Inflammatory macrophage treated with lipopolysaccharide for 4 hours (primary cell): ENCODE measurements at places on chromosomes 16 and 17.

GRCh38 chr16:89009343-89010209 lies 32.6 kb upstream of the CBFA2T3 start:
- DNase-seq = peak; percentile 24

DNA sequence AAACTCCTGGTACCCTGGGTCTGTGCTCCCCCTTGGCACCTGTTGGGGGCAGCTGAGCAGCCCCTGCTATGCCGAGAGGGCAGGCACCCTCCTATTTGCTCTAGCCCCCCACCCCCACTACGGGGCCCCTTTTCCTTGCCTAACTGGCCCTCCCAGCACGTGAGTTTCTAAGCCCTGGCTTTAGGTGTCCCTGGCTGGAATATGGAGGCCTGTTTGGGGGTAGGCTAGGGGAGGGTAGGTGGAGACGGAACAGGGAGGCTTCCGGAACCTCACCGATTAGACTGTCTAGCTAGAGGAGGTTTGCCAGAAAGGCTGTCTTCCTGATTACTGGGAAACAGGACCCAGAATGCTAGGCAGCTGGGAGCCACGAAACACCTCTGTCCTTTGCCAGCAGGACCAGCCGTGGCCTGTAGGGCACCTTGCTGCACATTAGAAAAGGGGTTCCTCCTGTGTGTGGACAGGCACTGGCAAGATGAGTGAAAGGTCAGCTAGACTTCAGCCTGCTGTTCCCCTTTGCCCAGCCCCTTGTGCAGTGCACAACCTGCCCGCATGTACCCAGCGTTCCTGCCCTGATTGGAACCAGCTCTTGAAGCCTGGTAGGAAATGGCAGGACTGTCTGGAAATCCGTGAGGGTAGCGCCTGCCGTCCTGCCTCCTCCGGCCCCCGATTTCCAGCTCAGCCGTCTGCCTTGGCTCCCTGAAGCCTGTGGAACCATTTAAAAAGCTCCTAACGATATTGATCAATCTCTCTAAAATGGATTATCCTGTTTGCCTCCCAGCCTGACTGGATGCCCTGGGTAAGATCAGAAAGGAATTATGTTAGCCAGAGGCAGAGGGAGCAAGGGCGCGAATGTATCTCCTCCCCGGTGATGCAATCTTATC lies 83.4 kb upstream of the GSE1 start:
- DNase-seq = no peak

GRCh38 chr17:17809531-17810083 lies 27.2 kb downstream of the SREBF1 start:
- DNase-seq = no peak

DNA sequence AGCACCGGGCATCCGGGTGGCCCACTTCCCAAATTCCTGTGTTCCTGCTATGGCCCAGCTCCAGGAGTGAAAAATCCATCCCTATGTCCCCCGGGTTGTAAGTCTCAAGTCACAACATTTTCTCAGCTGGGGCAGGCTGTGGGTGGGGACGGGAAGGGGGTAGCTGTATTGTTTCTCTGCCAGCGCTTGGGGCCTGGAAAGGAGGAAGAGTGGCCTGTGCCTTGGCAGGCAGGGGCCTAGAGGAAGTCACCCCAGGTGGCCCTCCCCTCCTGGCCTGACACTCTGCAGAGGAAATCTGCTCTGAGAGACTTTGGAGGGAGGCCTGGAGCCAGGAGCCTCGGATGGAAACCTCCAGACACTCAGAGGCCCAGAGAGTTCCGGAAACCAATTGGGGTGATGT lies 10.6 kb upstream of the SCN4A start:
- DNase-seq = no peak

GRCh38 chr16:19284207-19284606 lies 1.3 kb upstream of the CLEC19A start:
- DNase-seq = no peak

DNA sequence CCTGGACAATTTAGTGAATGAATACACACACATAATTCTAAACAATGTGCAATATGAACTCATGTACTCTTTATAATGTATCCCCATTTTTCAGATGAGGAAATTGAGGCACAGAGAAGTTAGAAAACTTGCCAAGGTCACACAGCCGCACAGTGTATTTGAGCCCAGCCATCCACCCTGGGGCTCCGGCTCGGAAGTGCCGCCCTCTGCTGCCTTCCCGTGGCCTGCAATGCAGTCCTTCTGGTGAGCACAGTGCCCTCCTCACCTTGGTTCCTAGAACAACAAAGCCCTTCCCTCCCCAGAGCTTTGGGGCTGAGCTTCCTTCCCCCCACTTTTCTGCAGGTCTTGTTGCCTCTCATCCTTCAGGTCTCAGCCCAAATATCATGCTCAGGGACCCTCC lies 63.7 kb downstream of the C16orf78 start:
- DNase-seq = no peak

DNA sequence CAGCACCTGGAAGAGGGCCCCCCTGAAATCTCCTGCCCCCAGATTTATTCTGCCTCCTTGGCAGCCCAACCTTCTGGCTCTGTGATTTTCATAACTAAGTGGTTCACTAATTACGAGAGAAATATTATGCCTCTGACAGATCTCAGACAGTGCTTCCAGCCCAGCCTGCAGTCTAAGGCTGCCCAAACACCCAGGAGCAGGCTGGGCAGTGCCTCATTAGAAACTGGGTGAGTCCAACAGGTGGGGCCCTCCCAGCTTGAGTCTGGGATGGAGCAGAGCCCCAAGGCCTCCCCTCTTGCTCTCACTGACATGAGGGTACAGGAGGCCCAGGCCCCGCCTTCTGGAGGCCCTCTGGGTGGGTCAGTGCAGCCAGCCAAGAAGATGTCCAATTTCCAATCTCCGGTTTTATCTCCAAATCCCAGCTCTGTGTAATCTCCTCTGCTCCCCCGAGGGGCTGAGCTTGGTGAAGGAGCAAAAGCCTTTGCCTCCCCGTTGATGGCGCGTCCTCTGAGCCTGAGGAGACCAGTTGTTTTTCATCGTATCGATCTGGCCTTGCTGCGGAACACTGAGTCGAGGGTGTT lies 20.1 kb upstream of the ABCC3 start:
- DNase-seq = no peak

GRCh38 chr16:46562979-46563378 lies 58.2 kb downstream of the SHCBP1 start:
- DNase-seq = no peak

DNA sequence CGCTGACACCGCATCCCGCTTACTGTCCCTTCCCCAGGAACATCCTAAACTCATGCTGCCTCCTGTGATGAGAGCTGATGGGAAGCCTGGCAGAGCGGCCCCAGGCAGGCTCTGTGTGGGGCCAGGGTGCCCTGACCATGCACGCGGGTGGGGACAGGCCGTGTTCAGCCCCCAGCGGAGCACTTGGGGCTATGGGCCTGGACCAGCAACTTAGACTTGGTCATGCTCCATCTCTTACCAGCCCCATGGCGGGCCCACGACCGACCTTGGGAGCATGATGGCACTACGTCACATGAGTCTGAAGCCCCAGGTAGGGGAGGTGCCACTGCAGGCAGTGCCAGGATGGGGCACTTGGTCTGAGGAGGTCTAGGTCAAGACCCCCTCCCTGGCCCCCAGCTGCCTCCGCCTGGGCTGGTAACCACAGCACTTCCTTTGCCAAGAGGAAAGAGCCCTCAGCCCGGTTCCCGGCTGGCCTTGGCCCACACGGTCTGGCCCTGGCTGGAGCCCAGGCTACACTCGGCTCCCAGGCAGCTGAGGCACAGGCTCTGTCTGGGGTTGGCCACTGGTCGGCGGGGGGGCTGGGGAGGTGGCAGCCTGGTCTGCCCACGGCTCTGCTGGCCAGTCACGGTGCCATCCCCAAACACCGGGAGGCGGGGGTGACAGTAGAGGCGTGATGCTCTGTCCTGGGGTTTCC lies 25.7 kb downstream of the BAHCC1 start:
- DNase-seq = no peak

- no peak for DNase-seq
These were observed 13.1 kb downstream of the MPO start for GRCh38 chr17:58267347-58268324.

- peak; percentile 54 for DNase-seq
These were observed 27.2 kb downstream of the CLEC16A start for GRCh38 chr16:10971560-10971961.

DNA sequence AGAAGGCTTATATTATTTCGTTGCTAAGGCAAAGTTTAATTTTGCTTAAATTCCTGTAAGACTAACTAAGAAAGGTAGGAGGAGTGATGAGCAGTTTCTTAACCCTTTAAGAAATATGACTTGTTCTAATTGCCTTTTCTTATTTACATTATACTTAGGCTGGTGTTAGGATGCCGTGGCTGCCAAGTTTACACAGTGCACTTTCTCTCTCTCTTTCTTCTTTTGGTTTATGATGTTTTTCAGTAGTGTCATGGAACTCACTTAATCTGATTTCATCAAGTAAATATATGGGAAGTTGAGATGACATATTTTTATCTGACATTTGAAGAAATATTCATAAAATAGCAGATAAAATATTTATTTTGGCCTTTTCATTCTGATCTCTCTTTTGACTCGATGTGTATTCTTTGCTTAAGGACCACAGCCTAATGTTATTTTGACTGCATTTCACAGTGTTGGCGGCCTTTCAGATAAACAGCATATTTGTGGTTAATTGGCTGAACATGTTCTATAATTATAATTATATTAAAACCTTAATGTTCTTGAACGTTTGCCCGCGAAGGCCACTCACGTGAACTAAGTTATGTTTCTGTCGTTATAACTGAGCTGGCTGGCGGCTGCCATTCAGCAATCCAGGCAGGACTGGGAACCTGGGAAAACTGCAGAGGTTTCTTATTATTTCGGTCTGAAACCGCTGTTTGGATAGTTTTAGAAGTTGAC lies 191.6 kb downstream of the WWOX start:
- no peak for DNase-seq

DNA sequence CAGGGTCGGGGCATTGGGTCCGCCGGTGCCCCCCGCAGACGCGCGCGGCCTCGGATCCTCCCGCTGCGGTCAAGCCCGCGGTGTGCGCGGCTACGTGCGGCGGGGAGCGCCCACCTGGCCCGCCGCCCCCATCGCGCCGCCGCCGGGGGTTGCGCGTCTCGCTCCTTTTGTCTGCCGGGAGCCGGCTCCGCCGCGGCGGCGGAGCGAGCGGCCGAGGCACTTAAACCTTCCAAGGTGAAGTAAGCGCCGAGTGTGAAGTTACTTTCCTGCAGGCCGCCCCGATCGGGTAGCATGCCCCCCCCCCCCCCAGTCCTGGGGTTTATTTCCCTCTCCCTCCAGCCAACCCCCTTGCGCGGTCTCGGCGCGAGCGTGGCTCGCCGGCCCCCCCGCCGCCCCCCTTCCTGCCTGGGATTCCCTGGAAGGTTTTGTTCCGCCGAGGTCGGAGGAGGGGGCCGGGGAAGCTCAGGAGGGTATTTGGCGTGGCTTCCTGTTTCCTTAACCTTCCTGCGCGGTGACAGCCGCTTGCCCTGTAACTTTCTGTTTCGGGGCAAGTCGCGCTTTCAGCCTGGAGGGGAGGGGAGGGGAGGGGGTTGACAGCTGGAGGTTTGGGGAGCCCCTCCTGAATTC lies 56.6 kb upstream of the GSE1 start:
- DNase-seq = peak; percentile 66

DNA sequence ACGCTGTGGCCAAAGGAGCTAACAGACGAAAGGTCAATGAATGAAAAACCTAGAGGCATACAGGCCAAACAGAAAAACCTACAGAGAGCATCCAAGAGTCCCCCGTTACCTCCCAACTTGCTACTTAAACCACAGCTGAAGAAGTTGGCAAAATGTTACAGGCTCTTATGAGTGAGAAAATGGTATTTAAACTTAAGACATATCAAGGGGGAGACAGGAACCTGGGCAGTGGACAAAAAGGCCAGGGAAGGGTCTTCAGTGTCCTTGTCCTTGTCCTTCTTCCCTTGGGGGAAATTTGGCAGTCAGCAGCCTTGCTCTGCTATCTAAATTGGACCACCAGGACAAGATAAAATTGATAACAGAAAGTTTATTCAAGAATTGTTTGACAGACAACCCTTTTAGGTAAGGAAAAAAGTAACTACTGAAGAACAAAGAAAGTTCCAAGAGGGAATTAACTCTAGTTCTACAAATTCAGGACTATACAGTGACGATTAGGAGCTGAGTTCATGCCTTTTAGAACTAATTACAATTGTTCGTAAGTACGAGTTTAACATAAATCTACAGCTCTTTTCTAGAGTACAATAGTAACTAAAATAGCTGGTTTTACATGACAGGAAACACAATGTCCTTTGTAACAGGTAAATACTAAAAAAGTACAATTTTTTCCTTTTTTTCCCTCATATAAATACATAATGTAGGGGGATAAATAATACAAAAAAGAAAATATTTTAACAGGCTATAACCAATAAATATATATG lies 3.8 kb upstream of the HOXB2 start:
- no peak for DNase-seq

GRCh38 chr17:30788918-30789317 lies 35.6 kb downstream of the CRLF3 start:
- DNase-seq = no peak

- DNase-seq = no peak
These were observed 382 bp downstream of the PITPNA start for GRCh38 chr17:1562176-1562643.

DNA sequence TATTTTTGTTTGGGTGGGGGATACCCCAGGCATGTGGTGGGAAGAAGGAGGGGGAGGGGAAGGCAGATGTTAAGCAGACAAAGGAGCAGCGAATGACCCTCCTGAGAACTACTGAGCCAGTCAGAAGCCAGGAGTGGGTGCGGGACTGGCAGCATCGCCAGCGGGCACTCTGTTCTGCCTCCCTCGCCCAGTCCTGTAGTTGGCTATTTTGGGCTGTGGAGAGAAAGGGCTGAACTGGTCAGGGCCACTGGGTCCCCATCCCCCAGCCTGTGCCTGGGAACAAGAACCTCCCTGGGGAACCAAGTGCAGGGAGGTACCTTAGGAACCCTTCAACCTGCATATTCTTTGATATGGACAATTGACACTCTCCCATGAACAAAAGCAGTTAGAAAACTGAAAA lies 6.4 kb downstream of the LRRC3C start:
- no peak for DNase-seq

DNA sequence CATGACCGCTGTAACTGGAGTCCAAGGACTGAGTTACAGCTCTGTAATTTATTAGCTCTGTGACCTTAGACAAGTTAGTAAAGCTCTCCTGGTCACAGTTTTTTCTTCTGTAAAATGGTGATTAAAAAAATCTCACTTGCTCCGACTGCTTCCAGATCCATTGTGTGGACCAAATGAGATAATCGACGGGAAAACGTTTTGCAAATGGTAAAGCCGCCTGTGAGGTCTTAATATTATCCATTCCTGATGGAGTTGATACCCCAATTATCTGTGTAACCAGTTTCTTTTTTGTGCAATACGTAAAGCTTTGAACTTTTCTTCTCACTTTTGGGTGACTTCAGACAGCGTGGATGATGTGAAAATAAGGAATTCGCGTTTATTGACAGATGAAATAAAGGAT lies 422.9 kb downstream of the UTP18 start:
- DNase-seq = no peak

GRCh38 chr17:67095803-67096202 lies 51.4 kb downstream of the CACNG1 start:
- DNase-seq = peak; percentile 5

DNA sequence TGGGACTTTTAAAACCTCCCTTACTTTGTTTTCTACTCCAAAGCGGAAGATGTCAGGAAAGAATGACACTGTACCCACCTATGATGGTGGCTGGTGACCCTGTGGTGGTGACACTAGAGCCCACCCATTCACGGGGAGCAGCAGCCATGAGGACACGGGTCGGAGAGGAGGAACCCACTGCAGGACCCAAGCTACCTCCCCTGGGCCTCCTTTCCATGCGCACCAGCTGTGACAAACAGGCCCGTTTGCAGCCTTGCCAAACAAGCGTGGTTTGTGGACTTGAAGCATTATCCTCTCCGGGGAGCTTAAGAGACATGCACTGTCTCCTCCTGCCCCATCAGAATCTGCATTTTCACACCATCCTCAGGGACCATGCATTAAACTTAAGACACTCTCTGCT lies 85.6 kb downstream of the ZFHX3 start:
- DNase-seq = no peak
